GM06990 (cell line): ENCODE measurements at places on chromosomes 16 and 17.

GRCh38 chr16:73065632-73066330 lies 17.9 kb upstream of the ZFHX3 start:
- DNase-seq = no peak

DNA sequence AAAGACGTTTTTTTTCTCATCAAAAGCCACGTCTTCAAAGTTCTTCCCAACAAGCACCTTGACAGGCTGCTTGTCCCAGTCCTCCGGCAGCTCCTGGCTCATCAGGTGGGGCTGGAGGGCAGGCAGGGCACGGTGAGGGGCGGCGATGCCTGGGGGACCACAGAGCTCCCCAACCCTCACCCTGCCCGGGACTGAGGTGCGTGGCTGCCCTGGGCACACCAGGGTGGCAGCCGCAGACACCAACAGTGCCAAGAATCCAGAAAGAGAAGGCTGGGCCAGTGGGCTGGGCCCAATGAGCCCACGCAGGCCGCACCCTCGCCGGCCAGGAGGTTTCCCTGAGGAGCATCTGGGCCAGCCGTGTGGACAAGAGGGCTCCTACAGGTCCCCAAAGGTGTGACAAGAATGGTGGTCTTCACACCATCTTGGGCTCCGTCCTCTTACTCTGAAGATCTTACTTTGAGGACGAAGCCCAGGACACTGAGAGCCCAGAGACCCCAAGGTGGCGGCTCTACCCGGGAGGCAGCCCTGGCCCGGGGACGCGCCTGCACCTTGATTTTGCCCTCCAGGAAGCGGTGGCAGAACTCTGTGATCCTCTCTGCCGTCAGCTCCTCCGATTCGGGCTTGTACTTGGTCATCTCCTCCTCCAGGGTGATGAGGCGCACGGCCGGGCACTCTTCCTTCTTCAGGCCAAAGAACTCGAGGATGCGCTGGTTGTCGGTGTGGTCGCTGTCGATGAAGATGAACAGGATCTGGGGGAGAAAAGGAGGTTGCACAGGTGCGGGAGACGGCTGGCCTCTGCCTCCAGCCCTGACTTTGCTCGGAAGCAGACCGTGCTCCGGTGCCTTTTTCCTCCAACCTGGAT lies 11.3 kb upstream of the PPP1R27 start:
- no peak for DNase-seq

- DNase-seq = no peak
These were observed 9.7 kb downstream of the DYNLL2 start for GRCh38 chr17:58092797-58093385.

GRCh38 chr17:45251931-45252330 lies 10.0 kb downstream of the SPATA32 start:
- no peak for DNase-seq

- DNase-seq = peak; percentile 82
These were observed at the start of gene CORO6 for GRCh38 chr17:29622337-29623282. Gene CORO6 (minus strand): TSS chr17:29622912. CDS start chr17:29621421, 1,491 bp downstream.

DNA sequence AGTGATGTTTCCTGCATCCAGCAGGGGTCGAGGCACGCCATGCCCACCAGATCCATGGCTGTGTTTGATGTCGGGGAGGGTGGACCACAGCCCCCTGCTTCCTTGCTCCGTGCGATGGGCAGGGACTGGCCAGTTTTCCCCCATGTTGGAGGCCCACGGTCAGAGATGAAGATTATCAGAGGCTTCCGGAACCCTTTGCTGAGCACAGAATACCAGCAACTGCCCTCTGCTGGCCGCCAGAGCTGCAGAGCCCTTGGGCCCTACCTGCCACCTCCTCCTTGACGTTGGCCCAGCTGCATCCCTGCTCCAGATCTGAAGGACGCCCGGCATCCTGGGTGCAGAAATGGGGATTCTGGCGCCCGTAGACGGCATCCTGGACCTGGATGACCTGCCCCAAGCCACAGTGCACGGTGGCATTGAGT lies 23.7 kb upstream of the BCO1 start:
- no peak for DNase-seq

GRCh38 chr17:35448899-35449227 lies 297 bp upstream of the SLFN13 start:
- no peak for DNase-seq

DNA sequence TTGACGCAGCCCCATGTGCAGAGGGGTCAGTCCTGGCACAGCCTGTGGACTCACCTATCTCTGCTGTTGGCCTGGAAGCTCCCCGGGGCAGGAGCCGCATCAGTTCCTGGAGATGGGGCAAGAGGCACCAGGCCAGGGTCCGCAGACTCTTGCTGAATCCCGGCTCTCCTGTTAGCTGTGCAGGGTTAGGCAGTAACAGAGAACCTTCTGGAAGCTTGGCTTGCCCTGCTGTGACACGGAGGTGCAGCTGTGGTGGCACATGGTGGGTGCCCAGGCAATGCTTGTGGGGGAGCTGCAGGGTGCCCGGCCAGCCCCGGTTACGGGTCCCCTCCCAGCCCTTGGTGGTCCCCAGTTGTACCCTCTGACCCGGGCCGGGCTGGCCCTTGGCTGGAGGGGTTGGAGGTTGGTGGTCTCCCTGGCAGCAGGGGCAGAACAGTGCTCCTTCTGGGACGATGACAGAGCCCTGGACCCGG lies 26.0 kb upstream of the ZNF469 start:
- no peak for DNase-seq

GRCh38 chr16:8960788-8961109 lies 3.0 kb downstream of the USP7 start:
- DNase-seq = no peak

DNA sequence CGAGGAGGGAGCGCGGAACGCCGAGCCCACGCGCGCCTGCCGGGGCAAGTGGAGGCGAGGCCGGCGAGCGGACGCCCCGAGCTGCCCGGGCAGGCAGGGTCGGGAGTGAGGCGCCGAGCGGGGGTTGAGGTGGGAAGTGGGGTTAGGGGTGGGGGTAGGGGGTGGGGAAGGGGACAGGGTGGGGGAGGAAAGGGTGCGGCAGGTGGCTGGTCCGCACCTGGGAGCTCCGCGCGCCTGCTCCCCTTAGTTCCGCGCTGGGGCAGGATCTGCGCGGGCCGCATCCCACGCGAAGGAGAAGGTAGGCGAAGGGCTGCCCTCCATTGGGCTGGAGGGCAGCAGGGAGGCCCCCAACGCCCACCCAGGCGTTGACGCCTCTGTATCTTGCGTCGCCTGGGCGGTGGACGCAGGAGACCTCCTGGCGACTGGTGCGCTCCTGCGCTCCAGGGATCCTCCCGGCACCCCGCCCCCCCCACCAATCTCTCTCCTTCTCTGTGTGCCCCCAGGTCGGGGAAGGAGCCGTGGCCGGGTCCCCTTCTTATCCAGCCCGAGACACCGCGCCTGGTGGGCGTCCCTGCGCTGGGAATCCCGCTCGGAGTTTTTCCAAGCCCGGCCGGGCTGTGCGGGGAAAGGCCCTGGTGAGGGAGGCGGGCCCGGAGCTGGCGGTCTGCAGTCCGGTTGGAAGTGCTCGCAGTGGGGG lies 51.3 kb upstream of the AMZ2 start:
- no peak for DNase-seq

GRCh38 chr17:78266231-78266631 lies 34.8 kb downstream of the TMEM235 start:
- no peak for DNase-seq

DNA sequence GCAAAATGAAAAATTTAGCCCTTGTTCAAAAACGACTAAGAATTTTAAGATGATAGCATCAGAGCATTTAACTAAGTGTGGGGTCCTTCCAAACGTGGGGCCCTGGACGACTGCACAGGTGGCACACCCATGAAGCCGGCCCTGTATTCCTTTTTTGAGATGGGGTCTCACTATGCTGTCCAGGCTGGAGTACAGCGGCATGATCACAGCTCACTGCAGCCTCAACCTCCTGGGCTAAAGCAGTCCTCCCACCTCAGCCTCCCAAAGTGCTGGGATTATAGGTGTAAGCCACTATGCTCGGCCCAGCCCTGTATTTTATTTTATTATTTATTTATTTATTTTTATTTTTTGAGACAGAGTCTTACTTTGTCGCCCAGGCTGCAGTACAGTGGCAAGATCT lies 90.7 kb upstream of the CDC42EP4 start:
- no peak for DNase-seq

DNA sequence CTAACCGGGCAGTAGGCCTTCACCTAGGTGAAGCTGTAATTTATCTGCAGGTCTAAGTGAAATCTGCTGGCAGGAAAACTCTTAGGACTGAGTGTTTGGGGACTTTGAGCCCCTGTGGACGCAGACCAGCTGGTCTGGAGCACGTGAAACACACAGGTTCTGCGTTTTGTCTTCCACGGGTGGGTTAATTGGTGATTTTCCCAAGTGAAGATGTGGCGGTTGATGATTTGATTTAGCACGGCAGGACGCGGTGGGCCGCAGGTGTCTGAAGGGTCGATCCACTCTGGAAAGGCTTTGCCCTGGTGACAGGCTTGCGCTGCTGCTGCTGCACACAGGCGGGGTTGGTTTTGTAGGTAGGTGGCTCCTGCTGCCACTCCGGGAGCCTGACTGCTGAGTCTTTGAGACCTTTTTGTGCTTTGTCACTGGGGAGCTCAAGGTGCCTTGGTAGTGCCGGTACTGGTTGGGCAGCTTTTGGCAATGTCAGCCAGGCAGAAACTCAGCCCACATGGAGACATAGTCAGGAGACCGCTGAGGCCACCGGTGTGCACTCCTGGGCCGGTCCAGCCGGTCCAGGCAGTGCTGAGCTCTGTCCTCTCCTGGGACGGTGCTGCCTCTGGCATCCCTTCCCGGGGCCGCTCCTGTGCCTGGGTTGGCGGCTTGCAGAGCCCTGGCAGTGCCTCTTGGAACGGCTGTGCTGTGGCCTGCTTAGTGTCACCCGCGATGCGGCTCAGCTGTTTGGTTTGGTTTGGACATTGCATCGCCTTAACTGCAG lies 2.3 kb downstream of the BAIAP2 start:
- DNase-seq = no peak

DNA sequence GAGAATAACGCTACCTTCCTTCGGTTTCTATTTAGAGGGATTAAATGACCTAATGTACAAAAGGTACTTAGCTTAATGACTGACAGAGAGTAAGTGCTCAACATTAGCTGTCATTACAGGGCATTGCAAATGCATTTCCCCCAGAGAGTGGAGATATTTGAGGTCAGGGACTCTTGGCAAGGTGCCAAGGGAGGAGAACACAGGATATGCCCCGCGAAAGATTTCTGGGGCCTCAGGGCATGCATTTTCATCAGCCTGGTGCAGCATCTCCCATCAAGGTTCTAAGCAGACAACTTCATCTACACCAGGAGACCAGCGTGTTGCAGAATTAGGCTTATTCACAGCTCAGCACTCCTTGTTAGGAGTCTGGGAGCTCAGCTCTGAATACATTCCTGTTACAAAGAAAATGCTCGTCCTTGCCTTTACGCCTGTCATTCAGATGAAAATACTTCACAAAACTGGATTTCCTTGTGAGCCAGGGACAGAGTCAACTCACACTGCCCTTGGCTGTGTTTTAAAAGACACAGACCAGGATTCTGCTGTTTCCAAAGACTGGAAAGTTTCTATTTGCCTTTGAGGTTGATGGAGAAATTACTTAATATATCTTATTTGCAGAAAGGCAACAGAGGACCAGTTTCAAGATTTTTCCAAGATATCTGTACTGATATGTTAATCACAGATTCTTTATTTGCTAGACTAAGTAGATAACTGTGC lies 108.2 kb downstream of the VAT1L start:
- DNase-seq = no peak

- no peak for DNase-seq
These were observed 40.6 kb downstream of the MPRIP start for GRCh38 chr17:17082878-17083277.

- DNase-seq = no peak
These were observed 3.5 kb downstream of the MGAT5B start for GRCh38 chr17:76871668-76872067.

GRCh38 chr16:85523602-85524364 lies 89.3 kb upstream of the GSE1 start:
- DNase-seq = no peak

- no peak for DNase-seq
These were observed 7.7 kb upstream of the RAB40C start for GRCh38 chr16:582218-582613.

- DNase-seq = no peak
These were observed 29.7 kb downstream of the WNT3 start for GRCh38 chr17:46788796-46789195.

DNA sequence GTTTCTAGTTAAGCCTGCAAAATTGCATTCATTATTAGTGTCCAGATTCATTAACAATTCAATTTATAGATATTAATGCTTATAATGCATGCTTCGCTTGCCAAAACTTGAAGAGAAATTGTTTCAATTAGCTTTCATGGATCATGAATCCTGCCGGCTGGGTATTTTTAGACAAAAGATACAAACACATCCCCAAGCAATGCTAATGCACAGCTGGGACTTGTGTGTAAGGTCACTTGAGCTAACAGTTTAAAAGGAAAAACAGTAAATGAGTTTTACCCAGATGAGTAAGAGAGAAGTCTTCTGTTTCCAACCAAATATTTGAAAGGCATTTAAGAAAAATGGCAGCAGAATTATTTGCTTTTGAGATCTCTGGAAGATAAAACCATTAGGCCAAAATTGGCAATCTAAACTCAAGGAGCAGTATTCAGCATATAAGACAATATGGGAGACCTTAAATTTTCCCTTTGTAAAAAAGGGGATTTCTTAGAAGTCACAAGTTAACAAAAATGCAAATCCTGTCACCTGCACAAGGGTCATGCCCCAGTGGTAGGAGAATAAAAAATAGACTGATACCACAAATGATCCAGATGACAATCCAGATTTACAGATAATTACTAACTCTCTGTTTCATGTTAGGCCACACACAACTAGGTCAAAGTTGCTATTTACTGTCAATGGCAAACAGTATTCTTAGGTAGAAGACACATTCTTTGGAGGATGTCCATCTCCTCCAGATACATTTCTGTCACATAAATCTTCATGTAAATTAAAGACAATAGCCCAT lies 418.4 kb upstream of the PMFBP1 start:
- peak; percentile 30 for DNase-seq

- no peak for DNase-seq
These were observed 9.2 kb downstream of the HSBP1 start for GRCh38 chr16:83817022-83817421.

DNA sequence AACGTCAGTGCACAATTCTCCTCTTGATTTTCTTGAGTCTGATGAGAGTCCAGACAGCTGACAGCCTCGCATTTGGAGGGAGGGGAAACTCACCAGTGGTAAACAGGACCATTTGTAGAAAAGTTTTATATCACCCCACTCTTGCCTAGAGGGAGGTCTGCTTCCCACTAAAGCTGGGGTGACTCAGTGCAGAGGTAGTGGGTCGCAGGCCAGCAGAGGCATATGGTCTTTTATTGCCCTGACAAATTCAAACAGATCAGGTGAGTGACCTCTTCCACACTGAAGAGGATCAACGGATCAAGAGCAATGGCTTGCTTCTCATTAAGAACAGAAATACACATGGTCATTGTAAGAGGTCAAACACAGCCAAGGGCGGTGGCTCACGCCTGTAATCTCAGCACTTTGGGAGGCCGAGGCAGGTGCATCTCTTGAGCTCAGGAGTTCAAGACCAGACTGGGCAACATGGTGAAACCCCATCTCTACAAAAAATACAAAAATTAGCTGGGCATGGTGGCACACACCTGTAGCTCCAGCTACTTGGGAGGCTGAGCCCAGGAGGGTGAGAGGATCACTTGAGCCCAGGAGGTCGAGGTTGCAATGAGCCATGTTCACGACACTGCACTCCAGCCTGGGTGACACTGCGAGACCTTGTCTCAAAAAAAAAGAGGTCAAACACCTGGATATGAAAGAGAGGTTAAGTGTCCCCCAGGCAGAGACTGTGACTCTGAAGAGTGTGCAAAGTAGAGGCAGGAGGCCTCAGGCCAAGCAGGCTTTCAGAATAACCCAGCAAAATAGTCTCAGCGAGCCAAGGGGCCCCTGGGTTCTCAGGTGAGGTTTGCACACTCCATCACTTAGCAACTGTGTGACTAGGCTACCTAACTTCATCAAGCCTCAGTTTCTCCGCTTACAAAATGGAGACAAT lies 56.5 kb upstream of the ERN1 start:
- no peak for DNase-seq
